ENCODE measurements at places on chromosomes 1 and 21.

GRCh38 chr1:26469558-26469957, 2.7 kb upstream of the HMGN2 start:
- no peak for DNase-seq

DNA sequence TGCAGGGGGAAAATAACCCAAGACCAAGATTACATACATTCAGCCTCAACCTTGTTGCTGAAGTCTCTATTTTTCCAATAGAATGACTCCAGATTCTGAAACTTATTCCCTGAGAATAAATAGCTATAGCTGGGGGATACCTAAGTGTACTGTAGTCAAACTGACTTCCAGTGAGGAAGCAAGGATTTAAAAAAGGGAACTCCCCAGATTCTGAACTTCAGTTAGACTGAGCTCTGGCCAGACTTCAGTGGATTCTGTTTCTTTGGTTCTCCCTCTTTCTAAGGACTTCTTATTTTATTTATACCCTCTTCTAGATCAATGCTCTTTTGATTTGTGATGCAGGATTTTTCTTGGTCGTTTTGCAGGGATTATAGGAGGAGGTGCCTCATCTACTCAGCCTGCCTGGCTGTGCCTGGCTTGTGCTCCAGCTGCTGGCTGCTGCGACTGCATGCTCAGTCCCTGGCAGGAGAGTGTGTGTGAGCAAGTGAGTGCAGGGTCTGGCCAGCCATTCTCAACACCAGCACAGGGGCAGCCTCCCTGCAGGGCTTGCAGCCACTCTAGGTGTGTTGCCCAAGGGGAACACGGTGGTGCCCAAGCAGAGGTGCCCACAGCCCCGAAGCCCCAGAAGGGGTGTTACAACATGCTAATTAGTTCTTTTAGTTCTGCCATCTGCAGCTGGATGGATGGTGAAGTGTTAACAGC, 43.0 kb downstream of the SPATA17 start:
- no peak for DNase-seq

GRCh38 chr21:27480841-27481261, 514.0 kb upstream of the ADAMTS5 start:
- no peak for DNase-seq

GRCh38 chr1:67339623-67340343, 32.1 kb downstream of the IL12RB2 start:
- no peak for DNase-seq

GRCh38 chr1:226873771-226874578, 3.6 kb downstream of the PSEN2 start:
- DNase-seq: no peak

DNA sequence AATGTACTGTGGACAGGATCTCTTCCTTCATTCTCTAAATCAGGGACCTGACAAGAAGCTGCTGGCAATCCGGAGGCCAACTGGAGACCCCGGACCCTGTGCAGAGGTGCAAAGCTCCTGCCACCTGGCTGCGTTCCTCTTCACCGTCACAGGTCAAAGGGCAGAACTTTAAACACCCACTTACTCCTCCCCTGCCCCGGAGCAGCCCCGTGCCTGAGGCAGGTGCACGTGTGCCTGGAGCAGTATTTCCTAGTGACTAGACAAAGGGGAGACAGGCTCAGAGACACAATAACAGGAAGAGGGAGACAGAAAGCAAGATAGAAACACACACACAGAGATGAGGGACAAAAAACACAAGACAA, 6.6 kb upstream of the PIGC start:
- DNase-seq: no peak

- DNase-seq: no peak
These were observed 590.4 kb upstream of the PLXNA2 start for GRCh38 chr1:208834381-208835096.

GRCh38 chr21:27570306-27570868, 603.5 kb upstream of the ADAMTS5 start:
- DNase-seq: no peak

DNA sequence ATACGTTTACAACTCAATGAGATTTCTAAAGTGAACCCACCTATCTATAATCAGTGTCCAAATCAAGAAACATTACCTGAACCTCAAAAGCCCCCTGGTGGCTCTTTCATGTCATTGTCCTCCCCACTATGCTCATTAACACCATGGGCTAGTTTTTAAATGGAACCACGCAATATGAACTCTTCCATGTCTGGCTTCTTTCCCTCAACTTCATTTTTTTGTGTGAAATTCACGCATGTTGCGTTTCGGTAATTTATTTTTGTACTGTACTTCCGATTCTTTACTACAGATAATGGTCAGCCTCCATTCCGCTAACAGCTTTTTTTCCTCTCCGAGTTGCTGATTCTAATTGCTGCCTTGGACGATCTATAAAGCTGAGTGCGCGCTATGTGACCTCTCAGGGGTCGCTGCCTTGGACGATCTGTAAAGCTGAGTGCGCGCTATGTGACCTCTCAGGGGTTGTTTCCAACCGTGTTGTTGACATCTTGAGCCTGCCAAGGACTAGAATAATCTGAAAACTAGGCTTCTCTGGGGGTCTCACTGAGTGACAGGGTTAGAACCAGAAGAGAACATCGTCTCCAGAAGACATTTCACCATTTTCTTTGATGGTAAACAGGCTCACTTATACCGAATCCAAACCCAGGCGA, 1.1 kb upstream of the CACYBP start:
- DNase-seq: no peak

DNA sequence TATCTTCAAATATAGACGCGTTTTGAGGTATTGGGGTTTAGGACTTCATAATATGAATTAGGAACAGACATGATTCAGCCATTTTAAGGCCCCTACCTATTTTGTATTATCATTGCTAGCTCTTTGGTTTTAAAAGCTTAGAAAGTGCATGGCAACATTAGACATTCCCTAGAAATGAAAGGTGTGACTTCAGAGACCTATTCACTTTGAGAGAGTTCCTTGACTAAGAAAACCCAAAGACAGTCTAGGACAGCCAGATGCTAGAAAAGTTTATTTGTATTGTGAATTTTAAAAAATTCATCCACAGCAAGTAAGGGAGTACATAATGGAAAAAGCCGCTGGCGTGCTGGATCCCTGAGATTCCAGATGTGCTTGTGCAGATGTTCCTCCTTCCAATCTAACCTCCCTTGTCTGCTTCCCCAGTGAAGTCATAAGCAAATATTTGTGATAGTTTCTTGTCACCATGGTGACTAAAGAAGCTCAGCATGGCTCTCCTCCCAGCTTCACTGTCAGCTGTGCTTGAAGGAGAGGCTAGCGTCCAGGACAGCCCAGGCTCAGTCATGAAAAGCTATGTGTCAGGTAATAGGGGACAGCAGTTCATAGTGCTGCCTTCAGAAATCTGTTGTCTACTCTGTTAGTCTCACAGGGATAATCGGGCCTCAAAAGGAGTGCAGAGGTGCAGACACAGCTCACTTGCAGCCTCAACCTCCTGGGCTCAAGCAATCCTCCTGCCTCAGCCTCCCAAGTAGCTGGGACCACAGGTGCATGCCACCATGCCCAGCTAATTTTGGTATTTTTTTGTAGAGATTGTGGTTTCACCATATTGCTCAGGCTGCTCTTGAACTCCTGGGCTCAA, 34.8 kb downstream of the KPNA6 start:
- DNase-seq: no peak

DNA sequence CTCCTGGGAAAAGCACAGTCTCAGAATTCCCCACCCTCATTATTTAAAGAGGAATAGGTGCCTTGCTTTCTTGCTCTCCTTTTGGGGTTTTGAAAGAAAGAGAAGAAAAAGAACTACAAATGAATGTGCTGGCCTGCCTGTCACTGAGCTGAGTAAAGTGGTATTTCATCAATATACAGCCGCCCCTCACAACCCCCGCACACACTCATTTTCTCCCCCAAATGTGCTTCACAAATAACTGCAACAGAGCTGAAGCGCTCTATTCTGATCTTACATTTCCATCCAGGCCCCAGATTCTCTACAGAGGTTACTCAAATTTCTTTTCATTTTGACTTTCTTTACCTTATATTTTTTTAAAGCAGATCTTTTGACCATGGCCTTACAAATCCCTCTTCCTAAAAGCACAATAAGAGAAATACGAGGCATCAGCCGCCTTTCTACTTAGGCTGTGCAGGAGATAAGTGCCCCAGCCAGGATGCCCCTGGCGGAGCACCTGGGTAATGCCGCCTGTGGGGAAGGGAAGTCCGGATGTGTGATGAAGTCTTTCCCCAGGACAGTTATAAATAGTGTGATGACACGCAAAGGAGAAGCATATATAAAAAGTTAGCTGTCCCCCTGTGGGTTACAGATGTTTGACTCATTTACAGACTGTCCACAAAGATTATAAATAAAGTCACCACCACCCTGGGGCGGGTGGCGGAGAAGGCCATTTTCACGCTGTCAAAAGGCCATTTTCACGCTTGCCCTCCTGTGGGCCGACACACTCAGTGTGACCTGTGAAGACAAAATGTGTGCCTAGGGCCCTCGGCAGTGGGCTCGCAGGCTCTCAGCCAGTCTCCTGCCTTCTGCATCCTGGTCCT, 6.5 kb downstream of the KCNN3 start:
- no peak for DNase-seq

DNA sequence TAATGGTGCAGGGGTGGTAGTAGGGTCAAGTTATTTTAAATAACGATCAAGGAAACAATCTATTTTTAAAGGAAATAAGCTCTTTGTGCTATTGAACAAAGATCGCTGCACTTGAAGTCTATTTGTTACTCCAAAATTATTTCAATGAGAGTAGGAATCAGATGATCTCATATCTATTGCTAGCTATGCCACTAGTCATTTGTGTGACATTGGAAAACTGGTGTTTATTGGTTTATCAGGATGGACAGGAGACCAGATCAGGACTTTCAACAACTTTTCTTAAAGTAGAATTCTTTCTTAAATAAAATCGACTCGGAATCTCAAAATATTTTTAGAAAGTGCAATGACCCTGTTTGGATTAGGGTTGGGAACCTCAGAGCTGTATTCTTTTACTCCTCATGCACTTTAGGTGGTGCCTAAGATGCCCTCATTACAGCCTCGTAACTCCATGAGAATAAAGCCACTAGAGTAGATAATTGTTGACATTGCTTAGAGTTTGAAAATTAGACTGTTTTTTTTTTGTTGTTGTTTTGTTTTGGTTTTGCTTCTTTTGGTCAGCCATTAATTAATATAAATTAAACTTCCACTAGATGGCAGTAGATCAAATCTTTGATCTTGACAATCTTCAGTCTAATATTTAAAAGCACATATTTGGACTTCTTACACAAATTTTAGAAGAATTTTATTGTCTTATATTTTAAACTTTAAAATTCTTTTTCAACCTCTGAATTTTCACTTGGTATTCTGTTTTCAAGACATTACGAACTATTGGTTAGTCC, 352.4 kb downstream of the USP25 start:
- DNase-seq: no peak

DNA sequence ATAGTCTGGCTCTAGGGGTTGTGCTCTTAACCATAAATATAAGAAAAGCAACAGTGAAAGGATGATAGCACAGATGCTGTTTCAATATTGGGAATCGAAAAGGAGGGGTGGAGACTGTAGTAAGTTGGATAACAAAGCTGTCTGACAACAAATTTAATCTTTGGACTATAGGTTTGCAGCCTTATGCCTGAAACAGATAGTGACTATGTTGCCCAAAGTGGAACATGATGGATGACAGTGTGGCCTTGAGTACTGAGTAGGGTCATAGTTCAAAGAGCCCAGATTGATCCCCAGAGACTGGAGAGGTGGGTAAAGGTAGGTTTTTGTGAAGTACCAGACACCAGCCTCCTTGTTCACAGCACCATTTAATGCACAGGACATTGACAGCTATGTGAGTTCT, 144.0 kb upstream of the PALMD start:
- DNase-seq: no peak

DNA sequence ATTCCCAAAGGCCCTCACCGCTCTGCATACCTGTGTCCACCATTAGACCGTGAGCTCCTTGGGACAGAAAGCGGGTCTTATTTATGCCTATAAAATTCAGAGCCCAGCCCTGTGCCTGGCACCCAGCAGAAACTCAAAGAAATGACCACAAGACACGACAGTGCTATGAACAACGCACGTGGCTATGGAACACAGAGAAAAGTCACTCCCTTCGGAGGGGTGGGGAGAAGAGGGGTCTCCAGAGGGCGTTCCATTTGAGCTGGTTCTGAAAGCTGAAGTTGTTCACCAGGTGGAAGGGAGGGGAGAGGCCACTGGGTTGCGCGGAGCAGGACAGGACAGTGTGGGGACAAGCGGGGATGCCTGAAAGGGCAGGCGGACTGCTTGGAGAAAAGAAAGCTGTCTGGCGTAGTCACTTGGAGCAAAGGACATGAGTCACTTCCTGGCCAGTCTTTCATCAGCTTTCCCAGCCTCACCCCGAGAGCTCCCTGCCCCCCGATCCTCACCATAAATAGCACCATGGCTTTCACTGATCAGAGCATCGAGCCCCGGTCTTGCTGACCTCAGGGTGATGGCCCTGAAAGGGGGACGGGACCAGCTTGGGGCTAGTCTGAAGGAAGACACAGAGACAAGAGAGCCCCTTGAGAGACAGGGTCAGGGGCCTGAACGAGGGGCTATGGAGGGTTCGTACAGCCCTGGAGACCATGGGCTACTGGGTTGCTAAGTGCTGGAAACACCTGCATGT, 28.5 kb downstream of the ECE1 start:
- no peak for DNase-seq

- DNase-seq: no peak
These were observed 22.8 kb downstream of the OR10R2 start for GRCh38 chr1:158494796-158495195.

DNA sequence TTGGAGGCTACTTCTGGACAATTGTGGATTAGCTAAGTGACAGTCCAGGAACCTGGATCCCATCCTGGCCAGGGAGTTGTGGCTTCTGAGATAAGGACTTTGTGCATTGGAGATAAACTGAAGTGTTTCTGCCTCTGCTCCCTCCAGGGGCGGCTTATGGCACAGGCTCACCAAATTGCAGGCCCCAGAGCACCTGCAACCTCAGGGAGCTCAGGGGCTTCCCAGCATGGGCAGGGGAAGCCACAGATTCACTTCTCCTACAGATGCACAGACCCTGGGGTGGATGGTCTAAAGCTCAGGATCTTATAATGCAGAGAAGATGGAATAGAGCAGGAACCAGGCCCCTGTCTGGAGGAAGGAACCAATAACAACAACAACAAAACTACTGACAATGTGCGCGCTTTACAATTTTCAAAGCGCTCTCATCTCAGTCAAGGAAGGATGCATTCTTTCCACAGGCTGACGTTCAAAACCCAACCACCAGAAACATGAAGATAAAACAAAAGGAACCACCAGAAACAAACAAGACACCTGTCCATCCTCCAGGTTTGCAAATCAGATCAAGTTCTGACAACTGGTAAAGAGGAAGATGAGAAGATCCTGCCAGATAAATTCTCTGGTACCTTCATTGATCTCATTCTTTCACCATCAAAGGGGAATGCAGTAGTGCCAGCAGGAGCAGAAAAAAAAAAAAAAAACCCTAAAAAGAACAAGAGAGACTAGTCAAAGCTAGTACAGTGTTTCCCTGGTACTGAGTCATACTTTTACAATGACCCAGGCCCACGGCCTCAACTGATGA, 121.0 kb upstream of the IRF2BP2 start:
- no peak for DNase-seq

- no peak for DNase-seq
These were observed 27.4 kb downstream of the LMX1A start for GRCh38 chr1:165329104-165329503.

- no peak for DNase-seq
These were observed 90.1 kb upstream of the ACTRT2 start for GRCh38 chr1:2930913-2931723.
